ENCODE measurements at places on chromosomes 5 and 9. TPM values are rescaled to one million over a fixed set of nuclear protein-coding genes. Genes with fewer than 3 reads are reported as not detected.

The TNFSF15 gene
- 0.20 TPM for total RNA-seq

The PCDHB3 gene
- 0.20 TPM for total RNA-seq

The GABRG2 gene
- total RNA-seq: not detected

The KDM3B gene
- total RNA-seq: 49.7 TPM

The EFNA5 gene
- total RNA-seq: 11.1 TPM

The MAPKAP1 gene
- 62.8 TPM for total RNA-seq

The GPR150 gene
- total RNA-seq: 0.20 TPM

The PTTG1 gene
- 172 TPM for total RNA-seq

The EIF4E1B gene
- not detected for total RNA-seq

The NTMT1 gene
- total RNA-seq: 30.7 TPM

The SH3TC2 gene
- total RNA-seq: 1.2 TPM

The MOB3B gene
- total RNA-seq: under 0.01 TPM

The RAD50 gene
- total RNA-seq: 30.5 TPM

The C5orf46 gene
- not detected for total RNA-seq

The C9orf153 gene
- 0.20 TPM for total RNA-seq

The DPYSL3 gene
- 19.1 TPM for total RNA-seq

The MEGF10 gene
- total RNA-seq: 0.39 TPM

The CDX1 gene
- not detected for total RNA-seq

The ANKRD18A gene
- not detected for total RNA-seq

The MPDZ gene
- total RNA-seq: 26.8 TPM

The FOXD4L3 gene
- total RNA-seq: under 0.01 TPM

The PCDHAC1 gene
- not detected for total RNA-seq

The PLPP7 gene
- total RNA-seq: 13.6 TPM

The MAMDC2 gene
- 1.8 TPM for total RNA-seq

The CCL27 gene
- not detected for total RNA-seq

The CLTA gene
- total RNA-seq: 205 TPM

The TNC gene
- total RNA-seq: 93.6 TPM

The SPAG8 gene
- total RNA-seq: 2.2 TPM

The LHX3 gene
- total RNA-seq: not detected

The RUSC2 gene
- 17.3 TPM for total RNA-seq

The APBA1 gene
- 3.1 TPM for total RNA-seq

The CCL28 gene
- 1.4 TPM for total RNA-seq

The ABO gene
- total RNA-seq: not detected

The PTGS1 gene
- 83.0 TPM for total RNA-seq

The PCDHB6 gene
- total RNA-seq: under 0.01 TPM

The PPP2R2B gene
- total RNA-seq: not detected

The PDE6A gene
- total RNA-seq: not detected
